Stimulated activated CD4-positive, alpha-beta T cell treated with anti-CD3 and anti-CD28 coated beads, Interleukin-15, amount 100 ng/mL, for 48 hours (primary cell): ENCODE measurements at places on chromosomes 2 and 18.

- DNase-seq, result peak; percentile 17
Observed at GRCh38 chr18:49510393-49511115, 23.5 kb upstream of the C18orf32 start.

- no peak for DNase-seq
Observed at GRCh38 chr2:160680974-160681373, 187.4 kb upstream of the RBMS1 start.

GRCh38 chr2:4964001-4964540, 728.1 kb upstream of the SOX11 start:
- DNase-seq, result no peak

- no peak for DNase-seq
Observed at GRCh38 chr2:220783671-220784070, 788.4 kb downstream of the EPHA4 start.

- no peak for DNase-seq
Observed at GRCh38 chr18:13184396-13184795, 34.2 kb upstream of the LDLRAD4 start.

GRCh38 chr2:176385219-176385759, 116.0 kb downstream of the MTX2 start:
- DNase-seq, result no peak

- no peak for DNase-seq
Observed at GRCh38 chr2:72984172-72984671, 66.9 kb downstream of the EMX1 start.

DNA sequence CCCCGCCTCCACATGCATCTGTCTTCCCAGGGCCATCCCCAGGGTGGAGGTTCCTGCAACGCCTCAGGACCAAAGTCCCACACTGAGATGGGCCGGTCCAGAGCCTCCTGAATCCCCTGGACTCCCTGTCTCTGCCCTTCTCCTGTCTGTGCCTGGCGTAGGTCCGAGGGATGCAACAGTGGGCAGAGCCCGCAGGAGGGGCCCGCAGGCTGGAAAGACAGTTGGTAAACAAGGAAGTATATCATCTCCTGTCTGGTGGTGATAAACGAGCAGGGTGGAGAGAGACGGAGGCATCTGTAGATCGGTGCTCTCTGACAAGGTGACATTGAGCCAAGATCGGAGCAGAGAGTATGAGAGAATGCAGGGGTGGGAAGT, 72.6 kb upstream of the RAB6C start:
- no peak for DNase-seq

GRCh38 chr18:40911582-40912254, 1043.3 kb upstream of the PIK3C3 start:
- DNase-seq, result no peak

DNA sequence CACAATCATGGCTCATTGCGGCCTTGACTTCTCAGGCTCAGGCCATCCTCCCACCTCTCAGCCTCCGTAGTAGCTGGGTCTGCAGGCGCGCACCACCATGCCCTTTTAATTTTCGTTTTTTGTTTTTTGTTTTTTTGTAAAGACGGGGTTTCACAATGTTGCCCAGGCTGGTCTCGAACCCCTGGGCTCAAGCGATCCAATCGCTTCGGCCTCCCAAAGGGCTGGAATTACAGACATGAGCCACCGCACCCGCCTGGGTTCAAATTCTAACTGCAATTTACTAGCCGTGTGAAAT, 12.3 kb upstream of the DCTN1 start:
- no peak for DNase-seq

- DNase-seq, result no peak
Observed at GRCh38 chr18:35114305-35114704, 73.1 kb downstream of the MAPRE2 start.

DNA sequence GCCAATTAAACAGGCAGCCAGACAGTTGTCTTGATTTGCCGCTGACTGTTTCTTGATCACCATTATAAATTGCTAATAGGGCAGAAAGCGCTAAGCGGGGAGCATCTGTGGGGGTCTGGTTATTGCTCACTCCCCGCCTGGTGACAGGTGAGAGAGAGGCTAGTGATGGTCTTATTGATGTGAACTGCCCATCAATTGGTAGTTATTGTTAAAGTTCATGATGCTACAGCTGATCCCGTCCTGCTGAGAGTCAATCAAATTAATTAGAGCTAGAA, 148.5 kb downstream of the LNPK start:
- DNase-seq, result no peak

GRCh38 chr2:173077506-173078177, 2.0 kb downstream of the MAP3K20 start:
- no peak for DNase-seq

- no peak for DNase-seq
Observed at GRCh38 chr18:21682371-21683051, 22.1 kb downstream of the ABHD3 start.

DNA sequence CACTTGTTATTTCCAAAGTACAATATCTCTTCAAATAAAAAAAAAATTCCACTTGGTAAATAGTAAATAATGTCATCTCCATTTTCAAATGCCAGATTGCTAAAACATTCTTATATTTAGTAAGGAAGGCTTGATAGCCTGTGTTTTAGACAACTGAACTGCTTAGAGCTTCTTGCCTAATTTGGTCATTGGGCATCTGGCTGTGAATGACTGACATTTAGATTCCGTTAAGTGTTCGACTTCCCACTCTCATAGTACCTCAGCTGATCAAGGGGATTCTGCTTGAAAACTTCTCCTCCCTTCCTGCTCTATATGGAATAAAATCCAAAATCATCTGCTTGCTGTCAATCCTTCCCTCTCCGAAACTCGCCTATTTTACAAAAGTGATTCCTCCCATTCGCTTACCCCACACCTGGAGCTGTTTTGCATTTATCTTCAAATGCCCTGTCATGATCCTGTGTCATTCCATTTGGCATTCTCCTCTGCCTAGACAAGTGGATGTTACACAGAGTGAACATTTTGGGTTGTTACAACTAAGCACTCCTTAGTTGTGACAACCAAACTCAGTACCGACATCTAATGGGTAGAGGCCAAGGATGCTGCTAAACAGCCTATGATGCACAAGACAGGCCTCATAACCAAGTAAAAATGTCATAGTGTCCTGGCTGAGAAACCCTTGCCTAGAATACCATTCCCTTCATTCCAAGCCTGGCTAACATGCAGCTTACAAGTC, 181.0 kb downstream of the CDH2 start:
- no peak for DNase-seq

DNA sequence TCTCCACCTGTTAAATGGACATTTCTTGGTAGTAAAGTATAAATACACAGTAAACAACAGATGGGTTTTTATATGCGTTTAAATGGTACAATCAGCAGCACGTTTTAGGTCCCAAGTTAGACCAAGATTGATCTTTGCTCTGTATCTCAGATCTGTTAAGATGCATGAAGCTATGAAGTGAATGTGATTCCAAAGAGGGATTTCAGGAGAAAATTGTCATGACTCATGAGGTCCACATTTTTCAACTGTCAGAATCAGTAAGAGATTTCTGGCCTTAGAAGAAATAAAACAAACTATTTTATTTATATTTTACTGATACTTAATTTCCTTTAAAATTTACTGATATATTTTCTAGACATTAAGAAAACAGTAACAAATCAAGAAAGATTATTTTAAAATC, 142.7 kb downstream of the EML6 start:
- DNase-seq, result no peak

GRCh38 chr2:225842939-225843338, 443.4 kb downstream of the NYAP2 start:
- no peak for DNase-seq

DNA sequence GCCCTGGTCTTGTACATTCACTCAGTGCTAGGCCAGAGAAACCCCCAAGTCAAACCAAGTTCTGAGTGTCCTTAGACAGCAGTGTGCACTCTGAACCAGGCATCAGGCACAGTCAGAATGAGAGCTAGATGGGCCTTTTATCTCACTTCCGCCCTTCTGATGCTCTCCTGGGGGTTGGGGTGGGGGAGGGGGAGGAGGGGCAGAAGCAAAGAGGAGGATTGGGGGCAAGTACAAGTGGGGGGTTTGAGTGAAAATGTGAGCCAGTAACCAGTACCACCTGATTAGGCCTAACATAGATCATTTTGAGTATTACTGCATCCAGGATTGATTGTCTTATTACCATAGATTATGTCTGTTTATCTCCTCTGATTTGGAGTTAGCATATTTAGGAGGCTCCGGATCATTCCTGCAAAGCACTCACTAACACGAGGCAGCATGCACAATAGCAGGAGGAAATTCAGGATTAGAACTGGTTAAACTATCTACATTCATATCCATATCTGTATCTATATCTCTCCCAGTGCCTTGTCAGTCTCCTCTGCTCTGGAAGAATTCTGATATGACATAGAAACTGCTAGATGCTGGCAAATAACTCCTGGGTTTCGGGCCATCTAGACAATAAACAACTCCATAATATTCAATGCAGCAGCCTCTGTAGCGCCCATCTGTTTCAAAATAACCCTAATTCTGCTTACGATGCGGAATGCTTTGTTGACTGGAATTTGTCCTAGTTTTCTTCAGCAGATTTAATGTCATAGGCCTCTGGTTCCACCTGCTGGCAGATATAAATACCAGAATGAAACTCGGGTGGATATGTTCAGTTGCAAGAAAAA, 149.1 kb downstream of the RHBDD1 start:
- DNase-seq, result peak; percentile 8

- DNase-seq, result no peak
Observed at GRCh38 chr18:31244771-31245394, 73.1 kb upstream of the DSG1 start.

DNA sequence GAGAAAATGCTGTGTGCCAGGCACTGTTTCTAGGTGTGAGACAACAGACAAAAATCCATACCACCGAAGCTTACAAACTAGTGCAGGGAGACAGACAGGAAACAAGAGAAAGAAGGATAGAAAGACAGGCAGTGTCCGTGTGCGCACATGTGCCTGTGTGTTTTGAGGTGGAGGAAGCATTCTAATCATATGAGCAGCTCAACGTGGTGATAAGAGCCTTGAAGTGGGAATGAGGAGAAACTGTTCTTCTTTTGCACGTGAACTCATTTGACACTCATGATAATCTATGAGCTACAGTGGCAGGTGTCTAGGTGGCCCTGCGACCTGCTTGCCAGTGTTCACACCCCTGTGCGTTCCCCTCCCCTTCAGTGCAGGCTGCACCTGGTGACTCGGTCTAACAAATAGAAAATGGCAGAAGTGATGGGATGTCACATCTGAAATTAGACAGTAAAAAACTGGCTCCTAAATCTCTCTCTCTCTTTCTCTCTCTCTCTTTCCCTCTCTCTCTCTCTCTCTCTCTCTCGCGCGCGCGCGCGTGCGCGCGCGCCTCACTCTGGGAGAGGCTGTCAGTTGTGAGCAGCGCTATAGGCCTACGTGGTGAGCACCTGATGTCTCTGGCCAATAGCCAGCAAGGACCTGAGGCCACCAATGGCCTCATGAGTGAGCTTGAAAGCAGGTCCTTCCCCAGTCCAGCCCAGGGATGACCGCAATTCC, 74.8 kb downstream of the EN1 start:
- no peak for DNase-seq

GRCh38 chr2:50347358-50348044, 684.4 kb downstream of the NRXN1 start:
- no peak for DNase-seq

- no peak for DNase-seq
Observed at GRCh38 chr2:151650456-151650855, 83.8 kb downstream of the NEB start.

GRCh38 chr2:24245986-24246776, 71.3 kb downstream of the FAM228A start:
- no peak for DNase-seq

DNA sequence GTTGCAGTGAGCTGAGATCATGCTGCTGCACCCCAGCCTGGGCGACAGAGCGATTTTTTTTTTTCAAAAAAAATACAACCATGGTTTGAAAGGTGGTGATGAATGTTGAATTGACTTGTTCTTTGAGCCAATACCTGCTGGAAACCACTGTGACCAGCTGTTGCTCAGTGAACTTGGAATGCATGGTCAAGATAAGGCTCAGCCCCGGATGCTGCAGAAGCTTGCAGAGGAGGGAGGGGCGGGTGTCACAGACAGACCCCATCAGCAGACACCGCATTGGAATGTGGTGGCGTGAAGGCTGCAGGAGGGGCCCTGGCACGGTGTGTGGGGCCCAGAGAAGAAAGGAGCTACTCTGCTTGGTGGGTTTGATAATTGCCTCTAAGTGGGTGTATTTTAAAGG, 91.6 kb downstream of the ITGB1BP1 start:
- no peak for DNase-seq

GRCh38 chr18:69580107-69580506, 179.4 kb downstream of the DOK6 start:
- no peak for DNase-seq

- DNase-seq, result no peak
Observed at GRCh38 chr2:39875914-39876267, 96.8 kb upstream of the THUMPD2 start.

DNA sequence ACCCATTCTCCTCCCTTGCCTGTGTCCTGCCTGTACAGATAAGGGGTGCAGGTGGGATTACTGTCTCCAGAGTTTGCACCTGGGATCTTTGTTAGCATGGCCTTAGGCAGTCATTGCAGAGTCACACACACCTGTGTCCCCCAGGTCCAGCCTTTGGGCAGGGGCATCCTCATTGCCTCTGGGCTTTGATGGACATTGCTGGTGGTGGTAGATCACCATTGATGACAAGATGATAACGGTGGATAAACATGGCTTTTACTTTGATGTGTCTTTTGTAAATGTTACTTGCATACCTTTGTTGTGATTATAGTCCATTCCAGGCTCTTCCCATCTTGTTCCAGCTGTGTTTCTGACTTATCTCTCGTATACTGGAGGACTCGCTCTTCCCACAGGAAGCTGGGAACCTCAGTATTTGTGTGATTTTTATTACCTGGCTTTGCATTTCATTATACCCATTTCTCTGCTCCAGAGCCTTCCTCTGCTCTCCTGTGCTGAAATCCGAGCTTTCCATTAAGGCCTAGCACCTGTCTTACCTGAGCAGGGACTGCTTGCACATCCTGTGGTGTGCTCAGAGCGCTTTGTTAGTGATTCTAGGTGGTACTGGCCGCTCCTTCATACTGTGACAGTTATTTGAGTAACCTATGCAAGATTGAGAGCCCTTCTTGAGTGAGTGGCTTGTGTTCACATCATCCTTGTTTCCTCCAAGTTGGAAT, 79.2 kb downstream of the PTPRM start:
- DNase-seq, result no peak

DNA sequence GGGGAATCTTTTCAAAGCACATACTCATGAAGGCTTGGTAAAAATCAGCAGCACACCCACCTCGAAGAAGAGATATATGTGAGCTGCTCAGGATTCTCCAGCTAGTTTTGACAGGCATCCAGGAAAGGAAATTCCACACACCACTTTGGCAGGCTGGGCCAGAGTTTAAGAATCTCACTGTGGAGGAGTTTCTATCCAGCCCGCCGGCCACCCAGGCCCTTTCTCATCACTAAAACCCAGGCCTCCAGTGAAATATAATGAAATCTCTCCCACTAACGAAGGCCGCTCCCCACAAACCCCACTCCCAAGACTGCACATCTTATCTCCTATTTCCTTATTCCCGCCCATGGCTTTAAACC, 202.0 kb downstream of the GLI2 start:
- no peak for DNase-seq

GRCh38 chr2:39144416-39144815, 23.6 kb upstream of the SOS1 start:
- DNase-seq, result no peak
